EL (cell line): ENCODE measurements at places on chromosomes 5 and 9.

DNA sequence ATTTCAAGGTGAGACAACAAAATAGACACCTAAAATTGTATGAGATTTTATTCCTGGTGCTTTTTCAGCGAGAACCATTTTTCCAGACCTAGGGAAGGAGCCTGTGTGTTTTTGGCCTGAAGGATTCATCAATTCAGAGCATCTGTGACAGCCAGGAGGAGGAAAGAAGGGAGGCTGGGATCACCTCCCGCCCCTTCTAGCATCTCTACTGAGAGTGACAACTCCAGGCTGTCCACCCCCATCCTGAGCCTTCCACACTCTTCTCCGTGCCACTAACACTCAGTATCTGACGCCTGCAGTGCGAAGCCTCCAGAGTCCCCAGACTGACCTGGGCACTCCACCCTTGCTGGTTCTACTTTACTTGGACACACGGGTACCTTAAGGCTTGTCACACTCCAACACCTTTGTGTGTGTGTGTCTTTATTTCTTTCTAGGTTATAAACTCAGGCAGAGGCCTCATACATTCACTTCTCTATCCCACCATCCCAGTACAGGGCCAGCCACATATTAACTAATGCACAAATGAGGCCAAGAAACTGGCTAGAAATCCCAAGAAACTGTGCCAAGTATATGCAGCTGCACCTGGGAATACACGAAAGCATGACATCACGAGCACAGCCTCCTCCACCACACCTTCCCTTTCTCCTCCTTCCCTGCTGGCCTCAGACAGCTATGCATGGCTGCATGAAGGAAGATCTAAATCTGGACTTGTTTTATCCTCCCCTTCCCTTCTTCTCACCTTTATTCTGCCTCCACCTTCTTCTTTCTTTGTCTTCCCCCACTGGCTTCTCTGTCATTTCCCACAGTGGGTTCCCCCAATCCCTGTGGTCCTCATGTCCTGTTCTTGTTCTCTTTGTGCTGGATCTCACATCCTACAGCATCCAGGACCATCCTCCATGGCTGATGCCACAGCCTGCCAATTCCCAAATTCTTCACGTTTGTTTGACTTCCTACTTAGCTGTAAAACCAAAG, 16.0 kb downstream of the S1PR3 start:
- DNase-seq: no peak

GRCh38 chr5:1655496-1656270, 131.9 kb upstream of the LPCAT1 start:
- DNase-seq: no peak

DNA sequence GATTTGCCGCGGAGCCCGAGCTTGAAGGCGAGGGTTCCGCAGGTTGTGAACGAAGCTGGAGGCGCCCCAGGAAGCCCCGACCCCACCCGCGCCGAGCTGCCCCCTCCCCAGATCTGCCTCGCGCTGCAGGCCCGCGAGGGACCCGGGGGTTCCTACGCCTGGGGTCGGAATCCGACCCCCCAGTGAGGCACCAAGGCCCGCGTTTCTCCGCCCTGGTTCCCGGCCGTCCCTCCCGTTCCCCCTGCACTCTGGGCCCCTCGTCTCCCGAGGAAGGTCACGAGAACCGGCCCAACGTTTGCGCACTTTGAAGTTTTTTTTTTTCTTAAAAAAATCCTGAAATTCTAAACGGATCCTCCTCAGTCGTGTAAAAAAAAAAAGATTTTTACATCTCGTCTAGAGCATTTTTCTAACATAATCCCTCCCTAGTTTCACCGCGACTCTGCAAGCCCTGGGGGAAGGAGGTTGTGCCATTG, 880 bp upstream of the GFPT2 start:
- no peak for DNase-seq

- DNase-seq: peak; percentile 90
Observed at GRCh38 chr5:79990598-79991507, at the start of gene MTX3. Gene MTX3 (minus strand): TSS chr5:79991262. CDS start chr5:79991238, 24 bp downstream.

- no peak for DNase-seq
Observed at GRCh38 chr5:173893192-173893561, 5.0 kb downstream of the CPEB4 start.

GRCh38 chr5:75460942-75461610, 50.4 kb downstream of the CERT1 start:
- no peak for DNase-seq

DNA sequence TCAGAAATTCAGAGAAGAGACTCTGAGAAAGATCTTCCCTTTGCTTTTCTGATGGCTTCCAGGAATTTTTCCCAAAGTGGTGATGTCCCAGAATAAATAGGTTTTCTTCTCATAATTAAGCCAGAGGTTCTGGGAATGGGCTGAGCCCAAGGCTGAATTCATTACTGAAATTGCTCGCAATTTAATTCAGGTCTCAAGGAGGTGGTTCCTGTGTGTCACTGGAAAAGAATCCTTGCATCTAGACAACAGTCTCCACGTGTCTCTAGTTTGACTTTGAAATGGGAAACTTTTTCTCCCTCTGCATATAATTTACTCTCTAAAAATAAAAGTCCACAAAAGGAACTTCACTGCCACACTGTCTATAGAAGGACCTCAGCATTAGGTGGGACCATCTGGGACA, 27.8 kb upstream of the STX17 start:
- DNase-seq: no peak

DNA sequence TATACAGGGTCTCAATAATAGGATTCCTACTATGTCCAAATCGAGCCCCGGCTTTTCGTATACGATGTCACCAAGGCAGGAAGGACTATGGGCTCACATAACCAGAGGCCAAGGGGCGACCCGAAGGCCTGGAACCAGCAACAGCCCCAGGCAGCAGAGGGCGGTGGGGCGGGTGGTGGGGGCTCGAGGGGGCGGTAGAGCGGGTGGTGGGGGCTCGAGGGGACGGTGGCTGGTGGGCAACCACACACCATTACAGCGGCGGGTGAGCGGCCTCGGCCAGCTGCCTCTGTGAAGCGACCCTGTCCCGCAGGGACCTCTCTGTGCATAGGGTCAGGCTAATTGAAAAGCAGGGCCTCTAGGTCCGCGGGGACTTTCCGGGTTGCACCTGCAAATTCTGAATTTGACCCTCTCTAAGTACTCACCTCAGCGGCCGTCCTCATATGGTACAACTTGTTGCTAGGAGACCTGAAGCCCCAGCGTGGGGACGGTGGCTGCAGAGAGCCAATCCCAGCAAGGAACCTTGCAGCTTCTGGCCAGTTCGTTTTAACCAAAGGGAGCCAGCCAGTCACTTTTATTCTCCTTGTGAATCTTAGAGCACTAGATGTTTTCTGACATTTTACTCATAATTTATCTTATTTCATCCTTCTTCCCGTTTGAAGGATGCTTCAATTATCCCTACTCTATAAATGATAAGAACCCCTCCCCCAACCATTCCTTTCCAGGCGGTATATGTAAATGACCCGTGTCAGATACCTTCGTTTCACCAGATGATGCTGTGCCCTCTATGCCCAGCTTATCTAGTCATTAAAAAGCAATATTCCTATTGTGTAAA, at the start of gene NME5:
TSS of gene NME5 (minus strand) at position 480 of the 832 bp plus-strand sequence. CDS start 648 bp downstream, outside the sequence.
- peak; percentile 39 for DNase-seq

DNA sequence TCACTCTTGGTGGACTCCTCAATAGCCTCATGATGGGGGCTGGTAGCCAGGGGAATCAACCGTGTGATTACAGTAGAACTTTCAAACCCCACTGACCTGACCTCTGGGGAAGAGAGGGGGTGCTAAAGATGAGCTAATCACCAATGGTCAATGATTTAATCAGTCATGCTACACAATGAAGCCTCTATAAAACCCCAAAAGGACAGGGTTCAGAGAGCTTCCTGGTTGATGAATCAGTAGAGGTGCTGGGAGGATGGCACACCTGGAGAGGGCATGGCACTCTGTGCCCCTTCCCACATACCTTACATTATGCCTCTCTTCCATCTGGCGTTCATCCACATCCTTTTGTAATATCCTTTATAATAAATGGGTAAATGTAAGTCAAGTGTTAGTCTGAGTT, 8.9 kb upstream of the SH3TC2 start:
- no peak for DNase-seq

GRCh38 chr9:2261421-2262103, 246.4 kb downstream of the SMARCA2 start:
- DNase-seq: peak; percentile 9

- peak; percentile 87 for DNase-seq
Observed at GRCh38 chr5:102722931-102723330, 32.2 kb upstream of the PAM start.

DNA sequence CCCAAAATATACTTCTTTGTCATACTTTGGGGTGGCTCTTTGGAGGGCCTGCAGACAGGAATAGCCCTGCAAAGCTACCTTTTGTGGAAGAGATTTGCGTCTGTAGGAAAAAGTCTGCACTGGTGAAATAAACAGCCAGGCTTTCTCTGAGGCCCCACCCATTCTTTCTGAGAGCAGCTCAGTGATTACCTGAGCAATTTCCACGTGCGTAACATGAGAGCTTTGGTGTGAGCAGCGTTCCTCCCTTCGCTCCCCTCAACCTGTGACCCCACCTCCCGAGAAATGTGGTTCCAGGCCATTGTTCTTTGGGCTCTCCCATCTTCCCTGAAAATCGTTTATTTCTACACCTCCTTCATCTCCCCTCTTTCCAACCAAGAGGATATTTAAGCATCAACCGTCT, 23.8 kb upstream of the FBP1 start:
- no peak for DNase-seq

- no peak for DNase-seq
Observed at GRCh38 chr5:2563046-2563445, 188.4 kb downstream of the IRX2 start.

GRCh38 chr5:40165789-40166728, 513.7 kb upstream of the PTGER4 start:
- peak; percentile 31 for DNase-seq

- DNase-seq: peak; percentile 16
Observed at GRCh38 chr9:107810461-107810961, 320.9 kb upstream of the KLF4 start.

DNA sequence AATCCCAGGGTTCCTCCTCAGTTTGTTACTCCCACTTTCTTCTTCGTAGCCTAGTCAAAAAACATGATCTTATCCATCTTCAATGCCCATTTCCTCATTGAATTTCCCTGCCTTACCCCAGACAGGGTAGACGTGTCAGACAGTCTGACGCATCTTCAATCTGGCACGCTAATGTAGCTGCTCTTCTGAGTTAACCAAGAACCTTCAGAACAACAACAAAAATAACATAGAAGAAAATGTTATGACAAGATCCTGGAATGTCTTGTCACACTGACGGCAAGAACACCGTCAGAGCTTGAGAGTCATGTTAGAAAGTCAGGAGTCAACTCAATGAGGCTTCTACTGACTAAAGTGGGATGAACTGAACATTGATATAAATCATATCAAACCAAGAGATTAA, 122.7 kb upstream of the SPDL1 start:
- DNase-seq: no peak

GRCh38 chr9:130576176-130576575, 3.2 kb upstream of the FUBP3 start:
- DNase-seq: no peak

DNA sequence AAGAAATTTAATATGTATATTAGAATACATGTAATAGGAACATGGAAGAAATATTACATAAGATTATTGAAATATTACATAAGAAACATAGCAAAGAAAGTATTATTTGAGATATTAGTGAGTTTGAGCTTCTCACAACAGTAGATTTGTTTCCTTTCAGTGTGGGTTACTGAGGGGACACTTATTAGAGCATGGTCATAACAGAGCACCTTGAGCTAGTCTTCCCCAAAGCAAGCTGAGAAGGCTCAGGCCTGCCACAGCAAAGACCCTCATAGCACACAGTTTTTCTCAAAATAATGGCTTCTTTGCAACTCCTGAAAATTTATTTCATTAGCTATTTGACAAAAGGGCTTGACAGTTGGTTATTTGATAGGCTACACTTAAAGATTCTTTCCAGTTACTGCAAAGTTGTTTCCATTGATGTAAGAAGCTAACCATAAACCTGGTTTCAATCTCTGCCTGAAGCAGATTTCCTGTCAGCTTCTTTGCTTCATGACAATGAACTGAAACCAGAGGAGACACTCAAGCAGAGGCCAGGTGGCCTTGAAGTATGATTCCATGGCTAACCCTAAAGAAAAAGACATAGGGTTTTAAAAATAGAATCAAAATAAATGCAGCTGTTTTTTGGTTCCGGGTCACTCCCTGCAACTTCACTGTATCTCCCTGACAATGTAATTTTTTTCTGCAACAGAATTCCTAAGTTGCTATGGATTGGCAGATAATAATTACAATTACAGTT, 68.6 kb downstream of the ERMP1 start:
- DNase-seq: no peak

DNA sequence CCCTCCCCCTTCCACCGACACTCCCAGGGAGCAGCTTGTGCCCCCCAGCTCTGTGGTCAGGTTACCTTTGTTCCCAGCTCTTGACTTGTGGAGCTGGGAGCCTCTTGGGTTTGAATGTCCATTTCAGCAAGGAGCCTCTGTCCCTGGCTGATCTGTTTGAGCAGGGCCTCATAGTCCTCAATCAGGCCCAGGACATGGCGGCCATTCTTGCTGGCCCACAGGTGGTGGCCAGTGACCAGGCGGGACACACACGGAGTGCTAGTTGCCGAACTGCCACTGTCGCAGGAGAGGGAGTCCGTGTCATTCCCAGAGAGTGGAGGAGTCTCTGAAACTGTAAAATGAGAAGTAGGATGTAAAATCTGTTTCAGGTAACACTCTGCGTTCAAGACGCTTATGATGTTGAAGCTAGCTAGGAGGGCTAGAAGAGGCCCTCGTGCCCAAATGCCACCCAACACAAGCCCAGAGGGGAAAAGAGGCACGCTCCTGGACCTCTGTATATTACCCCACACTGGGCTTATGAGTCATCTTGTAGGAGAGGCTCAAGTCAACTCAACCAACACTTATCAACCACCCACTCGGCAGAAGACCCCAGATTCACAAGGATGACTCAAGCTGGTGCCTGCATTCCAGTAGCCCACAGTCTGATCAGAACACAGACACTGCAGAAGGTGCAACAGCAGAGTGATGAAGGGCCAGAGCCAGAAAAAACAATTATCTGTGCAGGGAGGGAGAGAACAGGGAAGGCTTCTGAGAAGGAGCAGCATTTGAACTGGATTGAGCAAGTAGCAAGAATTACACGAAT, 177.0 kb downstream of the CDK5RAP2 start:
- DNase-seq: peak; percentile 99

GRCh38 chr9:91516081-91516480, 92.4 kb upstream of the NFIL3 start:
- no peak for DNase-seq

DNA sequence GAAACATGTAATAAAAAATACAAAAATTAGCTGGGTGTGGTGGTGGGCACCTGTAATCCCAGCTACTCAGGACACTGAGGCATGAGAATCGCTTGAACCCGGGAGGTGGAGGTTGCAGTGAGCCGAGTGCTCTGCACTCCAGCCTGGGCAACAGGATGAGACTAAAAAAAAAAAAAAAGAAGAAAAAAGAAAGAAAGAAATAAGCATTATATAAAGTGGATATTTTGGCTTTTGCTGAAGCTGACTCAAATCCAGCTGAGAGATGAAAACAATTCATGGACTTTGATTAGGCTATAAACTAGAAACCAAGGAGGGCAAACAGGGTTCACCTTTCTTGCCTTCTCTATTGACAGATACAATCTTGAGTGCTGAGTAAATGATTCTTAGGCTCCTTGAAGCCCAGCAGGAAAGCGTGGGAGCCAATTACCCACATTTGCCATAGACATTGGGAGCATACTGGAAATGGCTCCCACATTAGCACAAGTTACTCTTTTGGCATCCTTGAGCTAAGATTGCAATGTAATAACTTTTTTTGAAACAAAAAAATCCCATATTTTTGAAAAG, 2.4 kb upstream of the BTF3 start:
- no peak for DNase-seq

- no peak for DNase-seq
Observed at GRCh38 chr9:88174324-88174723, 36.0 kb upstream of the SPATA31C2 start.

- no peak for DNase-seq
Observed at GRCh38 chr5:157593052-157593757, 17.6 kb upstream of the ADAM19 start.

- DNase-seq: no peak
Observed at GRCh38 chr9:99005651-99006050, 61.9 kb downstream of the COL15A1 start.
